ENCODE measurements at places on chromosomes 2 and 18. TPM values are rescaled to one million over a fixed set of nuclear protein-coding genes. Genes with fewer than 3 reads are reported as not detected.

DNA sequence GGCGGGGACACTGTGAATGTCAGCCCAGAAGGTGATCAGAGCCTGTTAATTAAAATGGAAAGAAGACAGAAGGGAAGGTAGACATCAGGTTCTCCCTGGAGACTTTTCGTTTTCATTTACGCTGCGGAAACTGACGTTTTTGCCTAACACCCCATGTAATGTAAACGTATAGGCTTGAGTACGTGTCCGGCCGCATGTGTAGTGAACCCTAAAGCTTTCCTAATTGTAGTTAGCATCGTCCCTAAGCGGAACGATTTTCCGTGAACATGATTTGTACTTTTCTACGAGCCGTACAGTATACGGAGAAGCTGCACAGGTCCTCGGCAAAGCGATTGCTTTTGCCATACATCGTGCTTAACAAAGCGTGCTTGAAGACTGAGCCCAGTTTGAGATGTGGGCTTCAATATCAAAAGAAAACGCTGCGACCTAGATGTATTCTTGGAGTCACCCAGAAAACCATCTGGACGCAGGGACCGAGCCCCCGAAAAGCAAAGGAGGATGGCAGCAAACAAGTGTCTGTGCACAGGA is 284 bp downstream of the TIMM21 start:
- DNase-seq, result no peak

- no peak for DNase-seq
Observed at GRCh38 chr18:21057112-21057511, 54.5 kb downstream of the ROCK1 start.

- no peak for DNase-seq
Observed at GRCh38 chr2:66813976-66814375, 379.1 kb downstream of the MEIS1 start.

DNA sequence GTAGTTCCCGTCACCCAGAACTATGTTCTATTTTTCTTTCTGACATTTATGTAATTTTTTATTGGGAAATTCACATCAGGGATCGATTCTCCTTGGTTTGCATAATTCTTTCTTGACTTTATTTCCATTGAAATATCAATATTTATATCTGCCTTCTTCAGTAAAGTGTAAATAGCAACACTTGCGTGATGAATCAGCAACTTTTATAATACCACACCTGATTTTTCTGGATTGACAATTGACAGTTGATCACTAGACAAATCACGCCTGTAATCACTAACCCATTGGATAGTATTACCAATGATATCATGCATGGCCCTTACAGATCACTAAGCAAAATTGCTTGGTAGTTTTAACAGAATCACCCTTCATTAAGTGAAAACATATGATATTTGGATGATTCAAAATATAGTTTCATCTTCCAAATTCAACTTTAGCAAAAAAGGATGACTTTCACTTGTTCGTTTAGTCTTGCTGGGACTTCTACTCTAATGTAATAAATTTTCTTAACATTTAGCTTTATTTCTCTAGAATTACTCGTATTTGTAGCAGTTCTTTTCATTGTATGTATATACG is 139.0 kb upstream of the RASGRP3 start:
- DNase-seq, result no peak

DNA sequence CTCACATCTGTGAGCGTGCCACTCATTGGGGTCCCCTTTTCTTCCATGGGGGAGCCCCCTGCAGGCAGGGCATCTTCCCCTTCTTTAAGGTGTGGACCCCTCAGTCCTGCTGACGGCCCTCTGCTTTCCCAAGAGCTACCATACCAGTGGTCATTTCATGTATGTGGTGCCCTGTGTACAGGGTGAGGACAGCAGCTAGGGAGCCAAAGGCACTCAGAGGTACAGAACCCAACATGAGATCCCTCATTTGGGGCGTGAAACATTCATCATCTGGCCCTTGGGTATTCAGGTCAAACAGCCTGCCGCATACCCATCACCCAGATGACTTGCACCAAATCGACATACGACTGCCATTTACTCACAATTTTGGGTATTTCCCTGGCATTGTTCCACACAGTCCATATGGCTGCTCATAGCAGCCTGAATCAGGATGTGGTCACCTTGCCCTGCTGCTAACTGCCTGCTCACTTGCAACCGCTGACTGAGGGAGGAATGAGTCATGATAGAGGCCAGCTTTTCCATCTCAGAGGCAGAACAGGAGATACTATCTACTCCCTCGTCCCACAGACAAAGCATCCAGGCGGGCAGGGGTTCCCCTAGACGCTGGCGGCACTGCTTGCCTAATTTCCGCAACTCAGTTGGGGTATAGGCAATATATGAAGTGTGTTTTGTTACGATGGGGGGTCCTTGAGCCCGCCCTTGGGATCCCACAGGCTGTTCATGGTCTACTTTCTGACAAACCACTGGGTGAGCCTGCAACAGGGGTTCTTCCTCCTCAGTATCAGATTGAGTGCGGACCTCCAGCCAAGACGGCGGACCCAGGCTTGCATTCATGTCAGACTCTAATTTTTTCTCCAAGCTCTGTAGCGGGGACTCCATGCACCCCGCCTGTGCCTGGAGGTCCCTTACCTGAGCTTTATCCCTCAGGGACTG is 228.6 kb downstream of the SATB2 start:
- DNase-seq, result no peak

- no peak for DNase-seq
Observed at GRCh38 chr2:1976112-1976511, 231.8 kb upstream of the PXDN start.

DNA sequence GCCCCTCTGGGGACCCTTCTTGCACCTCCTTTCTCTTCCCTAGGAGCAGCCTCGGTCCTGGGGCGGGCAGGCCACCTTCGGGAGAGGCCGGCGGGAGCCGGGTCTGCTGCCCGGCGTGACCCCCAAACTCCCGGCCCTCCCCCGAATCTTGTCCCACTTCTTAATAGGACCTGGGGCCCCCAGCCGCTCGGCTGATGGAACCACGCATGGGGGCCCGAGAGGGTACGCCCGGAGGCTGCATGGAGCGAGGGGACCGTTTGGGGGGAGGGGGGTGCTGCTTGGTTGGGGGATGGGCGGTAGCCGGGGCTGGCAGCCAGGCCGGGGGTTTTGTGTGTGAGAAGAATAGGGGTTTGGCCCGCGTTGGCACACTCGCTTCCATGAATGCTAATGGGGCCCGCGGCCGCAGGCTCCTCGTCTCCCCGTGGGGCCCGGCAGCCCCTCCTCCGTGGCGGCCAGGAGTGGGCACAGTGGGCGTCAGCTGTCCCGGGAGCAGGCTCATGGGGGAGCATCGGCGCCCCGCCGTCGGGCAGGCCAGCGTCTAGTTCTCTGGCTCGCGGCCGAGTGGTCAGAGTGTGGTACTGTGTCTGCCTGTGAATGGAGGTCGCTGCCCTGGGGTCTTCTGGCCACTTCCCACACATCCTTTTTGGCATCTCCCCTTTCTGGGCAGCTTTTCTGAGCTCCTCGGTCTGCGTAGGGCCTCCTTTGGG is 1.0 kb downstream of the GAREM2 start:
- DNase-seq, result no peak

- DNase-seq, result no peak
Observed at GRCh38 chr2:171393487-171393886, 40.3 kb downstream of the METTL8 start.

DNA sequence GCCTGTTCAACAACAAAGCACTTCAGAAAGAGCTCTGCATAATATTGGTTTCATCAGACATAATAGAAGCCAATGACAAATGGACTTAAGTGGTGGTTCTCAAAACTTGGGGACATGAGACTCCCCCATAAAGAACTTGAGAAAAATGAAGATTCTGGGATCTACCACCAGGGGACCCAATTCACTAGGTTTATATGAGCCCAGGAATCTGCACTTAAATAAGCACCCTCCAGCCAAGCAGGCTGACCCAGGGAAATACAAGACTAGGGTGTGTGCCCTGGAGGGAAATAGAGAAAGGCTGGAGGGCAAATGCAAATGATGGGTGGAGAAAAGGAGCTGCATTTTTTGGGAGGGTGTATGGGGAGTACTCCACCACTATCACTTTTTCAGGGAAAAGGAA is 52.5 kb downstream of the SATB2 start:
- DNase-seq, result no peak

GRCh38 chr2:212943351-212943750 is 208.1 kb downstream of the IKZF2 start:
- DNase-seq, result no peak

- DNase-seq, result peak; percentile 12
Observed at GRCh38 chr18:49022311-49023161, 71.8 kb upstream of the SMAD7 start.

DNA sequence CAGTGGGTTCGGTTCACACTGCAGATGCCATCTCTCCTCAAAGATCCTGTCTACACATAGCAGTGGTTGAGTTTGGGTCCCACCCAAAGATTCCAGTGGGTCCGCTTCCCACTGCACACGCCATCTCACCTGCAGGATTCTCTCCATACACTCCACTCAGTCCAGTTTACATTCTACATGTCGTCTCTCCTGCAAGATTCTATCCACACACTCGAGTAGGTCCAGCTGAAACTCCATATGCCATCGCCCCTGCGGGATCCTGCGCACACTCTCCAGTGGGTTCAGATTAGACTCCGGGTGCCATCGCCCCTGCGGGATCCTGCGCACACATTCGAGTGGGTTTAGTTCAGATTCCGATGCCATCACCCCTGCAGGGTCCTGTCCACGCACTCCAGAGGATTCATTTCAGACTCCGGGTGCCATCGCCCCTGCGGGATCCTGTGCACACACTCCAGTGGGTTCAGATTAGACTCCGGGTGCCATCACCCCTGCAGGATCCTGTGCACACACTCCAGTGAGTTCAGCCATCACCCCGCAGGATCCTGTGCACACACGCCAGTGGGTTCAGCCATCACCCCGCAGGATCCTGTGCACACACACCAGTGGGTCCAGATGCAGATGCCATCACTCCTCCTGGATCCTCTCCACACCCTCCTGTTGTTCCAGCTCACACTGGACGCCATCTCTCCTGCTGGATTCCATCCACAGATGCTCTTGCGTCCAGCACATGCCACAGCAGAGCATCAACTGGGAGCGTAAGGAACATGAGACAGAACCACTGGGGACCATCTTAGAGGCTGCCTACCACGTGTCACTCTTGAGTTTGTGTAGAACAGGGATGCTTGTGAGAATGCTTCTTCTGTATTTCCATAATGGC is 3.0 kb upstream of the PXDN start:
- DNase-seq, result peak; percentile 7

GRCh38 chr2:47160660-47161059 is 5.6 kb upstream of the STPG4 start:
- DNase-seq, result no peak

DNA sequence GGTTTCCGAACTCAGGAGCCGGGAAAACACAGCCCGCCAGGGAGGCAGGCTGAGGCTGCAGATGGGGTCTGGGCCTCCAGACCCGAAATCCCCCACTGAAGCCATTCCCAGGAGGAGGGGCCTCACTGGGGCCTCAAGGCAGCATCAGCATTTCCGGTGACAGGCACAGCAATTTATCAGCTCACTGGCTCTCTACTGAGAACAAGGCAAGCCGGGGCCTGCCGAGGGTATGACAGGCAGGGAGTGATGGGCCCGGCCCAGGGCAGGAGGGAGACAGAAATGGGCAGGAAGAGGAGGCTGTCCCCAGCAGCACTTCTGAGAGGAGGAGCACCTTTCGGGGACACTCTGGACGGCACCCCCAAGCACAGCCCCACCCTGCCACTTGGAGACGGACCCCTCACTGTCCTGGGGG is 12.5 kb downstream of the SDC1 start:
- DNase-seq, result peak; percentile 76

DNA sequence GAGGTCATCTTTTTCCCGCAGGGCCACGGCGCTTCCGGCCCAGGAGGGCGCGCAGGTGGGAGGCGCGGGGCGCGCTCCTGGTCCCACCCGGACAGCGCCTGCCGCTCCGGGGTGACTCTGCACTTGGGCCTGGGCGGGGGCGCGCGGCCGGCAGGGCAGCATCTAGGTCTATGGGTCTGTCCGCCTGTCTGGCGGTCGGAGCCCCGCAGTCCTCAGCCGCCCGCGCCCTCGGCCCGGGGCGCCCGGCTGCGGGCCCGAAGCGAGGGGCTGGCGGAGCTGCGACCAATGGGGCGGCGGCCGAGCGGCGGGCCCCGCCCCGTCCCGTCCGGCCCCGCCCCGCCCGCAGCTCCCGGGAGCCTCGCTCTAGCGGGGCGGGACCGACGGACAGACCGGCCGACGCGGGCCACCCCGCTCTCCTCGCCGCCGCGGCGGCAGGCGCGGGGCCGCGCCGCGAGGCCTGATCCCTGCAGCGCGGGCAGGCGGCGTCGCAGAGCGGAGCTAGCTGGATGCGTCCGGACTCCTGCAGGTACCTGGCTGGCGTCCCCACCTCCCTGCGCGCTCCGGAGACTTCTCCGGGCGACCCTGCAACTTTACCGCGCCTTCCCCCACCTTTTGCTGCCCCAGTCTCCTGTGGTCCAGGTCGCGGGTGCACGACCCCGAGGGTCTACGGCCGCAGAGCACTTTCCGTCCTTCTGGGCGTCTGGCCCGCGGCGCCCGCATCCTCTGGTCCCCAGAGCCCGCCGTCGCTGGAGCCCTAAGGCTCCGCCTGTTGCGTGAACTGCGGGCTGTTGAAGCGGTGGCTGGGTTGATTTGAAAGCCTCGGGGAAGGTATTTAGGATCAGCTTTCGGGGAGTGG is at the start of gene KCNS3:
Gene KCNS3 (plus strand): TSS at position 387 of the 856 bp plus-strand sequence. CDS start 52,342 bp downstream, outside the sequence.
- peak; percentile 84 for DNase-seq

DNA sequence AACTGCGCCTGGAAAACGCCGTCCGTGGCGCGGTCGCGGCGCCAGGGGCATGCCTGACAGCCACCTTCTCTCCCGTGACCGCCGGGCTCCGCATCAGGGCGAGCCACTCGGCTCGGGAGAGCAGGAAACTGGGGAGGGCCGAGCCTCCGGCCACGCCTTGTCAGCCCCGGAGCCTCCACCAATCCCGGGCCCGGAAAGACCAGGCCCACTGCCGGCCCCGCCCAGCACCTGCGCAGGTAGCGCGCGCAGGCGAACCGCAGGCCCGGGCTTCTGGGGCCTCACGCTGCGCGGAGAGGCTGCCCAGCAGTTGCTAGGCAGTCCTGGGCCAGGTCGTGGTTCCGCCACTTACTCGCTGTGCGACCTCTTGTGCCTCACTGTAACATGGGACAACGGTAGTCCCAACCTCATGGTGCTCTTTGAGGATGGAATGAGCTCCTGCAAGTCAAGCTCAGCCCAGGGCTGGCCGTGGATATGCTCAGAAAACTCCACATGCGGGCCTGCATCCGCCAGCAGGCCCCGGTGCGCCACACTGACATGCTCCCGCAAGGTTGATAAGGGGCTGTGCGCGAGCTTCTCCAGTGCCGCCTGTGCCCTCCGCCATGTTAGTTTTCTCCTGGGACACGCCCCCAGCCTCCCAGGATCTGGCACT is 97.1 kb downstream of the INHBB start:
- DNase-seq, result peak; percentile 87

The GALNT5 gene
- 0.37 TPM for total RNA-seq

The EIF2B4 gene
- total RNA-seq, result 49.3 TPM

The ST8SIA3 gene
- total RNA-seq, result not detected

The STAT4 gene
- total RNA-seq, result 4.3 TPM

The EMILIN1 gene
- total RNA-seq, result 17.9 TPM

The DUSP19 gene
- total RNA-seq, result 1.2 TPM

Measured in lower leg skin (tissue), 4 donors.